DMS 273 treated with DMSO at 0.1 percent for 48 hours (cell line): ENCODE measurements at places on chromosomes 1 and 21.

GRCh38 chr1:27600498-27601175 lies 3.3 kb downstream of the AHDC1 start:
- DNase-seq: peak; percentile 46

GRCh38 chr1:198167436-198167934 lies 10.7 kb downstream of the NEK7 start:
- DNase-seq: no peak

DNA sequence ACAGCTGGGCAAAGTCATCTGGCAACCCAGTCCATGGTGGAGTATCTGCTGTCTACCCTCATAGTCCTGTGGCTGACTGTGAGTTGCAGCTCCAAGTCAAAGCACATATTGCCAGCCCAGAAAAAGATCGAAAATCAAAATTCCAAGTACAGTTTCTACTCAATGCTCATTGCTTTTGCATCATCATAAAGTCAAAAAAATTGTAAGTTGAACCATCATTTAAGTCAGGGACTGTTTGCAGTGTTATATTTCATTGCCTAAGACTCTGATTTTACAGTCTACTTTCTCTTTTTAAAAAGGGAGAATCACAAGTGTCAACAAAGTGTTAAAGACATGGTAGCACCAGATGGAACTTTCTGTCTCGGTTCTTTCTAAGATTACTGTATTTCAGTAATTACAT lies 22.7 kb upstream of the MAN1C1 start:
- no peak for DNase-seq

GRCh38 chr1:169676001-169676400 lies 35.4 kb downstream of the SELL start:
- DNase-seq: no peak

DNA sequence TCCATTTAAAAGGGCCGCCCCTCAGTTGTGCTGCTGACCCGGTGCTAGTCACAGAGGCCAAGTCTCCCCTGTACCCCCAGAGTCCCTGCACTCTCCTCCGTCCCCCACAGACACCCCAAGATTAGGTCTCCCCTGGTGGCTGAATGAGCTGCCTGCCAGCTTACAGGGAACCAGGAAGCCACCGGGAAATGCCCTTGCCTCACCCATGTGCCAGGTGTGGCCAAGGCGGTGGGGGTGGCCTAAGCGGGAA lies 32.7 kb downstream of the HSPG2 start:
- DNase-seq: no peak

DNA sequence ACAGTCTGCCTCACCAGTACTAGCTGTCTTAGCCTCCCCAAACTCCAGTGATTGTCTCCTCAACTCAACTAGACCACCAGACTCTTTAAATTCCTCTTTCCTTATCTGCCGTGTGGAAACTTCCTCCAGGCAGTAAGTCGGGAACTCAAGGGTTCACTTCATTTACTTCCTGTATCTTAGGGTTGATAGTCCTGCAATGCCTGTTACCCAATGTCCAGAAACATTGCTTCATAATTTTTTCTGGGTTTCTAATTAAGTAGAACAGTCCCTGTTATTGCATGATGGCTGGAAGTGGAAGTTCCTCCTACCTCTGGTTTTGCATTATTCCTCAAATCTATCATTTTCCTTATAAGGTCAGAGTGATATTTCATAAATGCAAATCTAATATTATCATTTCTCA lies 60.8 kb upstream of the RNF11 start:
- no peak for DNase-seq

DNA sequence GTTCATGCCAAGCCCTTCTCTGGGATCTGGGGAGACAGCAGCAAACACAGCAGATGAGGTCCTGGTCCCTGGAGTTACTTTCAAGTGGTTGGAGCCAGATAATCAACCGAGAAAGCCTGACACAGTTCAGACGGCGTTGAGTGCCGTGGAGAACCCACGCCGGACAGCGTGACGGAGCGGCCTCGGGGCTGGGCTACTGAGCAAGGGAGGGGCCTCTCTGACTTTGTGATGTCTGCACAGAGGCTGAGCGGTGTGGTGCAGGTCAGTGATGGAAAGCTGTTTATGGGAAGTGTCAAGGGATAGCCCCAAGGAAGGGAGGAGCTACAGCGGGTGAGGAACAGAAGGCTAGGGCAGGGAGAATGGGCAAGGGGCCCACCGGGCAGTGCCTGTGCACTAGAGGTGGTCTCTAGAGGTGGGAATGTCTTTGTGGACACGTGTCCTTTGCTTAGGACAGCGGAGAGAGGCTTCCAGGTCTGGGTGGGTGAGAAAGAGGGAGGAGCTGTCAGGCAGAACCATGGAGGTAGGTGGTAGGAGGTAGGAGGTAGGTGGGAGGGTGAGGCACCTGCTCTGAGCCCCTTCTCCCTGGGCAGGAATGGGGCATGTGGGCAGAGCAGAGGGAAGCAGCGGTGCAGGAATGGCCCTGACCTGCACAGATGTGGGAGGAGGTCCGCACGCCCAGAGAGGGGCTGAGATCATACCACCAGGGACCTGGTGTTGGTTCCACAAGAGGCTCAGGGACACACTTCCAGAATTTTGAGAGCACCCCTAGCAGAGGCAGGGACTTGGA lies 62.8 kb downstream of the RUNX3 start:
- no peak for DNase-seq

GRCh38 chr1:45488666-45489377 lies 2.1 kb downstream of the TESK2 start:
- peak; percentile 59 for DNase-seq

GRCh38 chr1:213852107-213852506 lies 135.7 kb upstream of the PROX1 start:
- DNase-seq: no peak
